ENCODE measurements at places on chromosomes 1 and 21.
A peak's percentile ranks its signal among the peaks of the same experiment; 100 is the strongest.

GRCh38 chr1:42316292-42316691 is 18.7 kb downstream of the FOXJ3 start:
- DNase-seq: no peak

DNA sequence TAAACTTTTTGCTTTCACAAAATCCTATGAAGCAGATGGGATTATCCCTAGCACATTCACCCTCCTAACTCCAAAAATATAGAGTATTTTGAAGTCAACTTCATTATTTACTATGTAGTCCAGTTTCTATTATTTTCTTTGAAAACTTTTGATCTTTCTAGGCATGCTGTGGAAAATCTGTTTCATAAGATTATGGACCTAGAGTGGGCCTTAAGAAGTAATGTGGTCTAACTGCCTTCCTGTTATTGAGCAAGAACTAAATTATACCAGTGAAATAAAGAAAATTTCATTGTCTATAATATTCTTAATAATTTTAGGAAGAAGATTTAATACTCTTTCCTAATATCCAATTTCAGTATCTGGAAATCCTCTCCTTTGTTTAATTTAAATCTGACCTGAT is 58.1 kb downstream of the PRKACB start:
- no peak for DNase-seq

DNA sequence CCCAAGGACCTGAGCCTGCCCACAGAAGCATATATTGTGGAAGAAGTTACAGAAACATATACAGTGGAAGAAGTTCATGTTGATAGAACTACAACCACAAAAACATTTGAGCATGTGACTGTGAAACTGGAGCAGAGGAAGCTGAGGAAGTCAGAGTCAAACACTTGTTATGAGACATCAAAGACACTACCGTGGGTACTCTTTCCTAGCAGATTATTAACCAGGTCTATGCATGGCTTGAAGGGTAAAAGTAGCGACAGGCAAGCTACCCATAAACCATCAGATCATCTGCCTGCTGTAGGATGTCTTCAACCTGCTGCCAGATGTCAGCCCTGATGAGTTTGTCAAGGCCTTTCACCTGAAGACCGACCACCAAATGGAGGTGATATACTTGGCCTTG is 35.8 kb downstream of the IVNS1ABP start:
- DNase-seq: no peak

- no peak for DNase-seq
Measured at GRCh38 chr1:117780687-117781475, 148.5 kb downstream of the GDAP2 start.

- no peak for DNase-seq
Measured at GRCh38 chr1:77831566-77831965, 52.1 kb downstream of the MIGA1 start.

DNA sequence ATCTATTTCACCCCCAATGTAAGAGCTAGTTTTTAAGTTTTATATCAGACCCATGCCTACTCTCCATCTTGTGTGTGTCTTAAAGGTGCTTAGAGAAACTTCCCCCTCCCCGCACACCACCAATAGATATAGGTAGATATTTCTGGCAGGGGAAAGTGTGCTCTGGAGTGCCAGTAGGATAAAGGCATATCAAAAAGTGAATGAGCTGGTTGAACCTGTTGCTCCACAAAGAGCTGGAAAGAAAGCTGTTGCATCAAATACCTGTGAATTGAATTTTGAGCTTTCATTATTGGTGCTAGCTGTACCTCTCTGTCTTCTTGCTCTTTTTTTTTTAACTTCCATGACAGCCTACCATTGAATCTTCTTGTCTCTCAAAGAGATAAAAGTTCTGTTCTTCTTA is 32.8 kb downstream of the ARID1A start:
- DNase-seq: no peak

DNA sequence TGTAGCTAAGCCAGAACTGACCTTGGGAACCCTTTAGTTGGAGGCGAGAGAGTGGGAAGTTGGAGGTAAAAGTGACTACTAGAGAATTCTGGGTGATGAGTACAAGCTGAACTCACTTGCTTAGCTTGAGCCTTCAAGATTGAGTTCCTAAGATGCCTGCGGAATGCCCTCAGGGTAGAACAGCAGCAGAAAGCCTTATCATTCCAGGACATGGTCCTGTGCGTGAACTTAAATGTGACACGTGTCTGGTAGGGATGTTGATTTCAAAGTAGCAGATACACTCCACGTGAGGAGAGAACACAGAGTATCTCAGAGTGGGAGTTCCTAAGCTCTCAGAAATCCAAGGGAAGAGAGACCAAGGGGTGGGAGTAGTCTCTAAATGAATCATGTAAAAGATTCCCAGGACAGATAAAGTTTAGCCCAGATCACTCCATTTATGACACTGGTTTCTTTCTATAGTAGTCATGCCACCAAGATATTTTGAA is 60.1 kb downstream of the KCNK1 start:
- DNase-seq: no peak

GRCh38 chr1:82269431-82269830 is 468.7 kb downstream of the ADGRL2 start:
- DNase-seq: no peak

- DNase-seq: no peak
Measured at GRCh38 chr1:214990619-214991018, 91.9 kb upstream of the KCNK2 start.

DNA sequence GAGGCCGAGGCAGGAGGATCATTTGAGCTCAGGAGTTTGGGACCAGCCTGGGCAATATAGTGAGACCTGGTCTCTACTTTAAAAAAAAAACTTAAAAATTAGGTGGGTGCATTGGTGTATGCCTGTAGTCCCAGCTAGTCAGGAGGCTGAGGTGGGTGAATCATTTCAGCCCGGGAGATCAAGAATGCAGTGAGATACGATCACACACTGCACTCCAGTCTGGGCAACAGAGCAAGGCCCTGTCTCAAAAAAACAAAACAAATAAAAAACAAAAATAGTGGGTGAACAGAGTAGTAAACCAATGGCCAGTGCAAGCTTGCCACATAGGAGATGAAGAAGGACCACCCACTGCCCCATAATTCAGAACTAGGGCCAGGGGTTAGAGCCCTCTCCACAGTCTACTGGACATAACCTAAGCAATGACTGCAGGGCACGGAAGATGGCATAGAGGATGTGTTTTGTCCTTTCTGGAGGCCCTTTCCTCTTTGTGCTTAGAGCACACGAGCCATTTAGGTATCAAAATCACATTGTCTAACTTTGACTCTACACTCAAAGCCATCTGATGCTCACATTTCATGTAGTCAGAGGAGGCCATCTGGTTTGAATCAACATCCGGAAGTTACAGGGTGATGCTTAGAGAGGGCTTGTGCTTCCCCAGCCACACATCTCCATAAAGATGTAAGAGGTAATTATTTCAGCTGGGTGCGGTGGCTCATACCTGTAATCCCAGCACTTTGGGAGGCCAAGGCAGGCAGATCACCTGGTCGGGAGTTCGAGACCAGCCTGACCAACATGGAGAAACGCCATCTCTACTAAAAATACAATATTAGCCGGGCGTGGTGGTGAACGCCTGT is 12.6 kb downstream of the CD2 start:
- DNase-seq: no peak

GRCh38 chr21:43371786-43372185 is 55.1 kb downstream of the SIK1 start:
- DNase-seq: no peak

DNA sequence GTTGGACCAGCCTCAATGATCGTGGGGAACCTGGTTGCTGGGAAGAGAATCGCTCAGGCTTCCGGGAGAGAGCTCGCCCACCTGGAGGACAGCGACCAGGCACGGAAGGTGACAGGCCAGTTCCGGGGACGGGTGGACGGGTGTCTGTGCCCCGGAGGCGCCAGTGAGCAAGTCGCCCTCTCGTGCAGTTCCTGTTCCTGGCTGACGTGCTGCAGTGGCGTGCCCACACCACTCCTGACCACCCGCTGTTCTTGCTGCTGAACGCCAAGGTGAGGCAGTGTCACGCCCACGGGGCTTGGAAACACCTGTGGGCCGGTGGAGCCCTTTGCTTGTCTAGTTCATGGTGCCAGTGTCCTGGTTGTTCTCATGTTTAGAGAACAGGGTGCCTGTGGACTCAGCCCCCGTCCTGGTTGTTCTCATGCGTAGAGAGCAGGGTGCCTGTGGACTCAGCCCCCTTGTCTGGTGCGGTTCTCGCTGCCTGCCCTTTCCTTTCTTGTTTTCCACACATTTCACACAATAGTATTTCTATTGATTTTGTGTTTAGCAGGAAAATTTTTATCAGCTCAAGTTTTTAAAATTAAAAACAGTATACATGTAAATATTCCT is 53.1 kb downstream of the S100B start:
- no peak for DNase-seq

DNA sequence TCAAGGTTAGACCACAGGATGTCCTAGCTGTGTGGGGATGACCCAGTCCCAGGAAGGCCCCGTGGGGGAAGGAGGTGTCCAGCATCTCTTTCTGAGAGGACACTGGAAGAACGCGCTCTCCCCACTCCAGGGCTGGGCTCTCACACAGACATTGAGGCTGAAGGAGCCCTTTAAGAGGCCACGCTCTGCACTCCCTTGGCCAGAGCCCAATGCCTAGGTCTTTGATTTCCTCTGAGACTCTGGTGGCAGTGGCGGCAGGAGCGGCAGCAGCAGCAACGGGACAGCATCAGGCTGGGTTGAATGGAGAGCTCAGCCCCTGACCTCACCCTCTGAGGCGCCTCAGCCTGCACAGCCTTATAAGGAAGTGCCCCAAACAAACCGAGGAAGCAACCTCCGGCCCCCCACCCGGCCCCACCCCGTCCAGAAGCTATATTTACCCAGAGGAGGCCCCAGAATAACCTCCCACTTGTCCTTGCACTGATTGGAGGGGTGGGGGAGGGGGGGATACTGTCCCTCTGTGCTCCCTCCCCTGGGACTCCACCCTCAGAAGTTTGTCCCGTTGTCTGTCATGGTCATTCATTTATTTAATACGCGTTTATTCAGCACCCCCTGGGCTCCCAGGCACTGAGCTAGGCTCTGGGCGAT is 12.3 kb downstream of the NES start:
- DNase-seq: no peak

GRCh38 chr1:25810341-25811299 is 9.1 kb upstream of the MTFR1L start:
- peak; percentile 73 for DNase-seq

GRCh38 chr1:117886101-117886795 is 43.2 kb downstream of the GDAP2 start:
- no peak for DNase-seq

DNA sequence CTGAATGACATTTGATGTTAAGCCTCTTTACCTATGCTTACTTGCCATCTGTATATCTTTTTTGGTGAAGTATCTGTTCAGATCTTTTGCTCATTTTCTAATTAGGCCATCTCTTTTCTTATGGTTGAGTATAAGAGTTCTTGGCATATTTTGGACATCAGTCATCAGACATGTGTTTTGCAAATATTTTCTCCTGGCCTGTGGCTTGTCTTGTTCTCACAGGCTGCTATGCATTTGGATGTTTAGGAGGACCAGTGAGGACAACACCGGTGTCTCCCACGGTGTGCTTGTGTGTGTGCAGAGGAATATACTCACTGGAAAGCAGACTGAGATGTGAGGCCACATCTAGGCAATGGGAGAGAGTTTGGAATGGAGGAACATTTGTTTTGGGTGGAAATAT is 87.1 kb upstream of the LYST start:
- no peak for DNase-seq

DNA sequence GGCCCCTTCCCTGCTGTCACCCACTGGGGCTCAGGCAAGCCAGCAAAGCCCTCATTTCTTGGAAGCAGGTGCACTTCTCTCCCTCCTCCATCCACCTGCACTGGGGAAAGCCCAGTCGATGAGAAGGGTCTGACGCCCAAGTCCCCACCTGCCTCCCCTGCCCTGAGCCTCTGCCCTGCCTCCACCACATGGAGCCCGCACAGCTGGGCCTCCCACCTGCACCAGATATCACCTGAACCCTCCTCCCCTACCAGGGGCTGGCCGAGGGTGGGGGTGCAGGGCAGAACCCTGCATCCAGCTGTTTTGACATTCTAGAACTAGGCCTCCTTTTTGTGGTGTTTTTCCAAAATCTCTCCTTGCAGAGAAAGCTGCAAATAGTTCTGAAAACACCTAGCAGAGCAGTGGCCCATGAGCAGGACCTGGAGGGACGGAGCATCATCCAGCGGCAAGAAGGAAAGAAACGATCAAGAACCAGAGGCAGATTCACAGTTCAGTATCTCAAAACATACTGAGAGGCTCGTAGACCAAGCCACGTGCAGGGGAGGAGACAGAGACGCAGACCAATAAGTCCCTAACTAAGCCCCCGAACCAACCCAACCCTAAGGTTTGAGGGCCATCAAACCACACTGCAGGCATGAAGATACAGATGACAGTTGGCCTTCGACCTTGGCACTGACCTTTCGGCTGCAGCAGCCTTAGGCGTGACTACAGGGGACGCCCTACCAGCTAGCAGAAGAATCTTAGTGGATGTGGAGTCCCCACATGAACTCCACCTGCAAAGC is 16.7 kb downstream of the CHD5 start:
- no peak for DNase-seq

DNA sequence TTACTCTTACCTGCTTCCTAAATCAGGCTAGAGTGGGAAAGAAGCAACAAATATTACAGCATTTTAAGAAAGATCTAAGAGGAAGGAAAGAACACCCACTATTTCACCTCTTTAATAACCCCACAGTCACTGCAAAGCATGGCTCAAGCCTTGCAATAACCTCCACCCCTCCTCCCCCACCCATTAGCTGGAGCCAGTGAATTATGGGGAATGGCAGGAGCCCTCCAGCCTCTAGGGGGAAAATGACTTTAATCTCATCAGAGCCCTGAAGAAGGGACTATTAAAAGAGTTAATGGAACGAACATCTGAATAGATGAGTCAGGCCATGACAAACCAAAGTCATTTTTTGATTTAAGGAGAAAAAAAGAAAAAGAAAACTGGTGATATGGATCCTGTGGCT is 630.7 kb upstream of the PLXNA2 start:
- no peak for DNase-seq

DNA sequence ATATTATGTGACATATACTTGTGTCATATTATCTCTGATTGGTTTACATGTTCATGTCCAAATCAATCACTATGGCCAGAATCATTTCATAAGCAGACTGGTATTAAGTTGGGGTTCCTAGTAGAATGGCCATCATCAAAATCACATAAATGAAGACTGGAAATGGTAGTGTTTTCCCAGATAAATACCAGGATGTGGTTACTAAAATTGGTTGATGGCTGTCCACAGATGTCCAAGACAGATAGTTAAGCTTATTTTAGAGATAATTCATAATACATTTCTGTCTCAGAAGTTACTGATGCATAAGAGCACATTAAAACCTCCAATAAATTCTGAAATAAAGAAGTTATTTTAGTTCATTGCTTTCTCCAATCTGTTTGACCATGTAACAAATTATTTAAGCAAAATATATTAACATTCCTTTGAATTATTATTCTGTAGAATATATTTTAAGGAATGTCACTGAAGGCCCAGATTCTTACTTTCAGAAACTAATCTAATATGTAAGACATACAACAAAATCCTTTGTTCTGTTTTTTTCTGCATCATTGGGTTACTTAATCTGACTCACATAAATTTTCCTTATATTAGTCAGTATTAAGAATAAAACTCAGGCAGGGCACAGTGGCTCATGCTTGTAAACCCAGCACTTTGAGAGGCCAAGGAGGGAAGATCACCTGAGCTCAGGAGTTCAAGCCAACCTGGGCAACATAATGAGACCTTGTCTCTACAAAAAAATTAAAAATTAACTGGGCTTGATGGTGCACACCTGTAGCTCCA is 483.9 kb downstream of the PTPRC start:
- no peak for DNase-seq

All from stimulated activated CD8-positive, alpha-beta memory T cell treated with anti-CD3 and anti-CD28 coated beads, Interleukin-15, amount 100 ng/mL, for 1 hour (primary cell).